Upper lobe of right lung (tissue), 1 donor: ENCODE measurements at places on chromosomes 11 and 22.

GRCh38 chr22:44365832-44366231 lies 53.1 kb upstream of the SHISAL1 start:
- no peak overlapping the region for H3K27ac ChIP-seq
- no peak overlapping the region for H3K4me3 ChIP-seq

DNA sequence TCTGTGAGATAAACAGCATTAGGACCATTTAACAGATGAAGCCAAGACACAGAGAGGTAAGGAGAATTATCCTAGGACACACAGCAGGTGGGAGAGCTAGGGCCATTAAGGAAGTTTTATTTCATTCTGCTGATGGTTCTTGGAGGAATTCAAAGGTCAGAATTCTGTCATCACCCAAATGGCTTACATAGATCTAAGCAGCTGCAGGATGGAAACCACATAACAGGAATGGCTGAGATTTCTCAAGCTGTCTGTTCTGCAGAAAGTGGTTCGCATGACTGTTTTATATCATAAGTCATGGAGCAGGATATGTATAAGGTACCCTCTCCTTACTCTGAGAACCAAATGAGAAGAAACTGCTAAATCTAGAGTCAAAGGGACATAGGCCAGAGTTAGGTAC lies 163.2 kb upstream of the NARS2 start:
- H3K36me3 ChIP-seq: no peaks in the 10 kb centered on the region
- no peaks in the 10 kb centered on the region for H3K4me1 ChIP-seq
- DNase-seq: no peak
- H3K27me3 ChIP-seq: no peaks in the 10 kb centered on the region
- H3K4me3 ChIP-seq: no peak overlapping the region

- peak overlapping the region; percentile 98 for H3K27ac ChIP-seq
- H3K4me1 ChIP-seq: peaks cover 99% of the 10 kb centered on the region
- no peaks in the 10 kb centered on the region for H3K27me3 ChIP-seq
- peak overlapping the region; percentile 30 for H3K4me3 ChIP-seq
- peaks cover 62% of the 10 kb centered on the region for H3K36me3 ChIP-seq
These were observed 61.6 kb upstream of the PPARA start for GRCh38 chr22:46088541-46089311.

GRCh38 chr22:31584804-31585160 lies 77.2 kb downstream of the PISD start:
- peaks cover 22% of the 10 kb centered on the region for H3K4me1 ChIP-seq
- no peak for DNase-seq
- peak overlapping the region; percentile 65 for H3K27ac ChIP-seq
- no peaks in the 10 kb centered on the region for H3K27me3 ChIP-seq
- H3K4me3 ChIP-seq: no peak overlapping the region
- H3K36me3 ChIP-seq: peaks cover 24% of the 10 kb centered on the region

DNA sequence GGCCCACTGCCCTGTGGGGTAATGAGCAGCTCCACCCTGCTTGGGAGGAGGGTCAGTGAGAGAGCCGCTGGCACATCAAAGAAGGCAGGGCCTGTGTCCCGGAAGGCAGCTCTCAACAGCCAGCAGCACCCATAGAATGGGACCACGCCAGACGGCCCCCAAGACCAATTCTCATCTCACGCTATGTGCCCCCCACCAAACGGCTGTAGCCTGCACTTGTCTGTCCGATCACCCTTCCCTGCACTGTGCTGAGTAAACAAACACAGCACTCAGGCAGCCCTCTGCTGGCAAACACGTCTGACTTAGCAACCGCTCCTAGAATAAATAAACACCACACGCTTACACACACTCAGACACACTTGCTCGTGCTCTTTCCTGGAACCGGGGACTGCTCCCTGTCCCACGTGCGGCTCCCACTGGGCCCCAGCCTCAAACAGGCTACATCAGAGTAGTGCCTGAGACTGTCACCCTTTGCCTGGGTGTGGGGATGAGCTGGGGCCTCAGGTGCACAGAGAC lies 53.2 kb upstream of the CDON start:
- no peaks in the 10 kb centered on the region for H3K27me3 ChIP-seq
- H3K36me3 ChIP-seq: no peaks in the 10 kb centered on the region
- H3K4me1 ChIP-seq: peaks cover 20% of the 10 kb centered on the region

DNA sequence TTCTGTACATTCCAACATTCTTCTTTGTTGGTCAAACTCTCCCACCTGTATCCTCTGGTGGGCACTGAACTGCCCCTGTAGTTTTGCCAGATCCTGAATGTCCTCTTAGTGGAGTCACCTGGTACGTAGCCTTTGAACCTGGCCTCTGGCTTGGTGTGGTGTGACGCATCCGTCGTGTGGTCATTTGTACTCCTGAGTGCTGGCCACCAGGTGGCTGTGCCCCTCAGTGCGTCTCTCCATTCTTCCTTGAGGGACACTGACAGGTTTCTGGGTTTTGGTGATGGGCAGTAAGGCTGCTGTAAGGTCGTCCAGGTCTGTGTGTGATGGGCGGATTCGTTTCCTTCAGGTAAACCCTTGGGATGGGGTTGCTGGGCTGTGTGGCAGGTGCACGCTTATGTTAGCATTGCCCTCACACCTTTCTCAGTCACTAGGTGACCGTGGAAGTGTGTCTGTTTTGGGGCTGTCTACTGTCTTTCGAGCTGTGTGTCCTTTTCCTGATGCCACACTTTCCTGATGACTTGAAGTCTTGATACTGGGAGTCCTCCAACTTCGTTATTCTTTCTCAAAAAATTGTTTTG lies 13.6 kb upstream of the RANBP1 start:
- H3K27ac ChIP-seq: no peak overlapping the region
- no peak overlapping the region for H3K4me3 ChIP-seq
- H3K36me3 ChIP-seq: peaks cover 86% of the 10 kb centered on the region
- no peaks in the 10 kb centered on the region for H3K27me3 ChIP-seq

DNA sequence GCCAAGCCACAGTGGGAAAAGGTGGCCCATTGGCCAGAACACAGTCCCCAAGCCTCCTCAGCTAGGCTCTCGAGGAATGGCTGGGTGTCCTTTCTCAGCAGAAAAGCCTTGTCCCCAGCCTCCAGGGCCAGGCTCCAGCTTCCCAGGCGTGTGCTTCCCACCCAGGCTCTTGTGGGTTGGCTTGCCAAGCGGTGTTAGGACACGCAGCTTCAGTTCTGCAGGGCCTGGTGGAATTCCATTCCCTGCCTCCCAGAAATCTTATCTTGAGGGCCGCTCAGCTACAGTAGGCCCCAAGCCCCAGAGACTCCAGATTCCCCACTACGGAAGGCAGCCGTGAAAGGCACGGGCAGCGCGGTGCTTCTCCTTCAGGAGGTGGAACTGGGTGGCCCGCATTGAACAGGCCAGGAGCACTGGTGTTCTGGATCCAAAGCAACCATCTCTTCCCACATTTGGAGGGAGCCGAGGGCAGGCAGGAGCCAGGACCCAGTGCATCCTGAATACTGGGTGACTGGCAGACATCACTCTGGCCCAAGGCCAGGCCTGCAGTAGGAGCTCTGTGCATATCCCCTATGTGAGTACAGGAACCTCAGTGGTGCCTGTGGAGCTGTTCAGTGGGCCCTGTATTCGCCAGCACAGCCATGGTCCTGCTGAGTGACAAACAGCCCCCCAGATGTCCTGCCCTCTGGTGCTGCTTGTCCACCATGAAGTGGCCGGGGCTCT lies 16.7 kb upstream of the KCNQ1OT1 start:
- H3K4me3 ChIP-seq: no peak overlapping the region
- DNase-seq: no peak
- H3K4me1 ChIP-seq: no peaks in the 10 kb centered on the region
- no peaks in the 10 kb centered on the region for H3K36me3 ChIP-seq
- no peaks in the 10 kb centered on the region for H3K27me3 ChIP-seq
- no peak overlapping the region for H3K27ac ChIP-seq

DNA sequence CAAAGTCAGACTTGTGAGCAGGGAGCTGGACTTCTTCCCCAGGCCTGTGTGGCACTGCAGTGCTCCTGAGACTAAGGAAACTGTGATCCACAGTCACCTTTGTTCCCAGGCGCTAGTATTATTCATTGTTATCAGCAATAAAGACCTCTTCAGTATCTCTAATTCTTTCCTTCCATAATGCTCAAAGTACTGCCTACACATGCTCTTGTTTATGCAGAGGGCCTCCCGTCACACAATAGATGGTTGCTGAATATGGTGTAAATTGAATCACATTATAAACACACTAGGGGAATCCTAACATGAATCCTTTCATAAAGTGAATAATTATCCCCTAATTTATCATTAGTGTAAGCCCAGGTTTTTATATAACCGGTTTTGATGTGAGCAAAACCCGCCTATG lies 493.3 kb downstream of the BUD13 start:
- no peak overlapping the region for H3K27ac ChIP-seq
- H3K36me3 ChIP-seq: no peaks in the 10 kb centered on the region
- H3K4me3 ChIP-seq: no peak overlapping the region
- DNase-seq: no peak

- DNase-seq: no peak
- no peaks in the 10 kb centered on the region for H3K4me1 ChIP-seq
- no peak overlapping the region for H3K27ac ChIP-seq
- no peaks in the 10 kb centered on the region for H3K36me3 ChIP-seq
These were observed 55.0 kb upstream of the ANO3 start for GRCh38 chr11:26276798-26277424.

- peaks cover 16% of the 10 kb centered on the region for H3K4me1 ChIP-seq
- H3K36me3 ChIP-seq: no peaks in the 10 kb centered on the region
These were observed 78.6 kb downstream of the ME3 start for GRCh38 chr11:86593833-86594232.

GRCh38 chr22:26748845-26749244 lies 91.5 kb downstream of the MIAT start:
- H3K36me3 ChIP-seq: no peaks in the 10 kb centered on the region
- DNase-seq: no peak
- H3K4me1 ChIP-seq: no peaks in the 10 kb centered on the region
- no peak overlapping the region for H3K27ac ChIP-seq
- no peaks in the 10 kb centered on the region for H3K27me3 ChIP-seq

- peak overlapping the region; percentile 42 for H3K27ac ChIP-seq
- no peaks in the 10 kb centered on the region for H3K36me3 ChIP-seq
- H3K27me3 ChIP-seq: no peaks in the 10 kb centered on the region
- H3K4me3 ChIP-seq: no peak overlapping the region
- peaks cover 61% of the 10 kb centered on the region for H3K4me1 ChIP-seq
These were observed 17.6 kb downstream of the DAGLA start for GRCh38 chr11:61697764-61698163.

GRCh38 chr11:93734427-93735222 lies 6.7 kb downstream of the TAF1D start:
- no peak overlapping the region for H3K4me3 ChIP-seq
- peaks cover 93% of the 10 kb centered on the region for H3K36me3 ChIP-seq
- no peak for DNase-seq
- H3K27me3 ChIP-seq: no peaks in the 10 kb centered on the region

- no peaks in the 10 kb centered on the region for H3K27me3 ChIP-seq
- no peaks in the 10 kb centered on the region for H3K4me1 ChIP-seq
- H3K36me3 ChIP-seq: no peaks in the 10 kb centered on the region
These were observed 542.1 kb downstream of the ETS1 start for GRCh38 chr11:128045094-128045725.

DNA sequence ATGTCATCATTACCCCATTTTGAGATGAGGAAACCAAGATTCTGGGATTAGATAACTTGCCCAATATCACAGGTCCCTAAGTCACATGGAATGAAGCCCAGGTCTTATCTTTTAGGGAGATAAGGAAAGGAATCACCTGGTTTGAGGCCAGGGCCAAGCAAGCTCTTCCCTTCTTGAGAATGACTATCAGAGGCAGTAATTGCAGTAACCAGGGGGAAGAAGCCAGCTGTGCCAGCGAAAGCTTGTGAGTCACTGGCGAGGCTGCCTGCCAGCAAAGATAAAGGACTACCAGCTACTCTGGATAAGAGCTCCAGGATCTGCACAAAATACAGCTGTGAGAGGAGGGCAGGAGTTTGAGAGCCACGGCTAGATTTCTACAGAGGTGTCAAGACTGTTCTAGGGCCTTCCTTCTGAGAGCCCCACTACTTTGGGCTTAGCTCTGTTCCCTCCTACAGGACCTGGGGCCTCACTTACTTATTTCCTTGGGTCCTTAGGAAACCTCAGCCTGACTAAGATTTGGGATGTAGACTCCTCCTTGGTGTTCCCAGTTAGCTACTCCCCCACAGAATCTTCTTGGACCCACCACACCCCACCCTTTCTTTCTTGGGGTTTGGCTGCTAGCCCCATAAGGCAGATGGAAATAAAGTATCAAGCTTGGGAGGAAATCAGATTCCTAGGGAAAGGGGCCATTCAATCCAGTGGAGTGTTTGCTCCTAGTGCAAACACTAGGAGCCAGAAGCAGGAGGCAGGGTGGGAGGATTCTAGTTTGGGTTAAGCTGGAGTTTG lies 9.7 kb upstream of the CCKBR start:
- H3K27me3 ChIP-seq: no peaks in the 10 kb centered on the region
- no peaks in the 10 kb centered on the region for H3K36me3 ChIP-seq
- H3K4me1 ChIP-seq: no peaks in the 10 kb centered on the region

GRCh38 chr11:130024361-130024760 lies 21.7 kb upstream of the PRDM10 start:
- H3K27ac ChIP-seq: no peak overlapping the region
- no peaks in the 10 kb centered on the region for H3K4me1 ChIP-seq
- DNase-seq: no peak
- no peaks in the 10 kb centered on the region for H3K36me3 ChIP-seq
- no peaks in the 10 kb centered on the region for H3K27me3 ChIP-seq

- H3K4me3 ChIP-seq: no peak overlapping the region
- H3K36me3 ChIP-seq: peaks cover 37% of the 10 kb centered on the region
- no peak for DNase-seq
These were observed 65.7 kb upstream of the PHOX2A start for GRCh38 chr11:72309641-72310040.

DNA sequence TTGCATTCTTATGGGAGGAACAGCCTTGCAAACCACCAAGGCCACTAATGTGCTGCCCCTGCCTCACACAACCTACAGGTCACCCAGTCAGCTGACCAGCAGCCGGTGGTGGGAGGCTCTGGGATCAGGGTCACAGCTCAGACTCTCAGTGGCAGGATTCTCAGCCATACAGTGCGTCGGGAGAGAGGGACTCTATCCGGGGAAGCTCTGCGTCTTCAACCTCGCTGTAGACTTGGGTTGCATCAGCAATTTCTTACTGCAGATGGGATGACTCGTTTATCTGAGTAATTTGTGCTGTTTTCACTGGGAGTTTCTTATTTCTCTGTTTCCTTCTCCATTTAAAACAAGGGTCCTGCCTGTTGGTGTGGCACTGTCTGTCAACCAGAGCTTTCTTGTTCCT lies 257.7 kb downstream of the TBC1D22A start:
- H3K27me3 ChIP-seq: no peaks in the 10 kb centered on the region
- no peak overlapping the region for H3K27ac ChIP-seq
- H3K4me3 ChIP-seq: no peak overlapping the region
- peaks cover 7% of the 10 kb centered on the region for H3K36me3 ChIP-seq
- peak; percentile 19 for DNase-seq

- H3K27ac ChIP-seq: no peak overlapping the region
- no peaks in the 10 kb centered on the region for H3K36me3 ChIP-seq
- no peaks in the 10 kb centered on the region for H3K27me3 ChIP-seq
- no peaks in the 10 kb centered on the region for H3K4me1 ChIP-seq
- DNase-seq: no peak
These were observed 693.7 kb upstream of the CCDC179 start for GRCh38 chr11:23554002-23554401.
